ENCODE measurements at places on chromosomes 1 and 21.

GRCh38 chr1:178267646-178268094 lies 173.8 kb downstream of the RASAL2 start:
- no peaks in the 10 kb centered on the region for H3K36me3 ChIP-seq
- H3K27ac ChIP-seq = no peak overlapping the region
- no peak for DNase-seq
- H3K27me3 ChIP-seq = peaks cover 10% of the 10 kb centered on the region
- H3K4me1 ChIP-seq = no peaks in the 10 kb centered on the region

DNA sequence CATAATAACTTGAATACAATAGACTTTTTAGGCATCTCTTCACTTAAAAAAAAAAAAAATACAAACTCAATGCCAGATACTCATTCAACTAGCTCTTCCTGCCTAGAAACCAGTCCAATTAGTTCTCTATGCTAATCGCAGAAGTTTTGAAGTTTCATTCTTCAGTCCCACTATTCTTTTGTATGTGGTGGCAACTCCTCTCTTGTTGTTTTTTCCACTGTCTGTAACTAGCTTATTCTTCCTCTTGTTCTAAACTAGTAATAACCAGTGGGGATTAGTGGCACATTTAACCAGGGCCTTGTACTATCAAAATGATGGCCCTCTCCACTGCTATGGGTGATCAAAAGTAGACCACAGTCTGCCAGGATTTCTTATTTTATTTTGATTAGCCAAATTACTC lies 52.5 kb downstream of the SELENOF start:
- H3K36me3 ChIP-seq = peaks cover 30% of the 10 kb centered on the region

DNA sequence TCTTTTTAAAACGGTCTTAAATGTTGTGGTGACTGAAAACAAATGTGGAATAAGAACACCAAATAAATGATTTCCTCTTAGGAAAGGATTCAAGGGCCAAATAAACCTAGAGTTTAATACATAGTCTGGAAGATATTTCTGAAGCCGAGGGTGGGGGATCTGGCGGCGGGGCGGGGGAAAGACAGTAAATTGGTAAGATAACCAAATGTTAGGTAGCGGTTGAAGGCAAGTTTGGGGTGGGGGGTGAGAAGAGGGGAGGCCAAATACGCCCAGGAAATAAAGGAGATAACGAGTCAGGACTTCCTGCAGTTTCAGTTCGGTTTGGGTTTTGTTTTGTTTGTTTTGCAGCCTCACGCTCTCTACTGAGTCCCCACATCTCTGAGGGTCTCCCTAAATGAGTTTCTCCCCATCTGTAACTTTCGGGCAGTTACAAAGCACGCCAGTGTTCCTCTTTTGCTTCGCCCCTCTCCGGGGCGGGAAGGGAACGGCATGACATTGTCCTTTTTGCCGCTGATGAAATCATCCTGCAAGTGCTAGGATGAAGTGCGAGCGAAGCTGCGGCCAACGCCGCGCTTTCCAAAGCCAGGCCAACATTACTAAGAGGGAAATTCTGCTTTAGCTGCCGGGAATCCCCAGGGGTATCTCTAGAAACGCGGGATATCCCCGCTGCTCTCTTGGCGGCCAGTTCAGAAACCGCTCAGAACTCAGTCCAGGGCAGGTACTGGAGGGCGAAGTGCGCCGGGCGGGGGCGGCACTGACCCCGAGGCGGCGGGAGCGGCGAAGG lies 844 bp downstream of the NIBAN1 start:
- H3K4me1 ChIP-seq = peaks cover 59% of the 10 kb centered on the region
- peak; percentile 61 for DNase-seq
- peaks cover 2% of the 10 kb centered on the region for H3K27me3 ChIP-seq
- H3K4me3 ChIP-seq = peak overlapping the region; percentile 93
- peaks cover 3% of the 10 kb centered on the region for H3K36me3 ChIP-seq

- peaks cover 51% of the 10 kb centered on the region for H3K27me3 ChIP-seq
- H3K36me3 ChIP-seq = peaks cover 6% of the 10 kb centered on the region
- H3K4me3 ChIP-seq = peak overlapping the region; percentile 70
- no peak overlapping the region for H3K27ac ChIP-seq
- peaks cover 30% of the 10 kb centered on the region for H3K4me1 ChIP-seq
Observed at GRCh38 chr1:61081686-61082310, 563 bp upstream of the NFIA start.

- DNase-seq = no peak
- H3K36me3 ChIP-seq = no peaks in the 10 kb centered on the region
- peaks cover 22% of the 10 kb centered on the region for H3K27me3 ChIP-seq
- H3K4me3 ChIP-seq = no peak overlapping the region
Observed at GRCh38 chr21:45319461-45320211, 31.9 kb upstream of the POFUT2 start.

DNA sequence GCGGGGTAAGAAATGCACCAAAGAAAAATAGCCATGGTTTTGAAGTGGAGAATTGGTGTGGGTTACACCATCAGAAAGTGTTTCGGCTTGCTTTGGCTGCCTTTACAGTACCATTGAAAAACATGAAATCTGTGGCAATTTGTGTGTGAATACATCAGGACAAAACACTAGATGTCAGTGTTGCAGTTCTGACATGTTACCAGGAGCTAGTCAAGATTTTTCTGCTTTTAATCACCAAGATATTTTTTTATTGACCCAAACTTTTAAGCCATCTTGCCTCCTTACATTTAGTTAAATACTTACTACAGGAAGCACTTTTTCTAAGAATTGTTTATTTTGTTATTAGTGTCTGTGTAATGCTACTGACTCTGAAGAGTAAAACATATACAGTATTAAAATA lies 14.3 kb downstream of the RRP15 start:
- H3K4me1 ChIP-seq = peaks cover 5% of the 10 kb centered on the region
- no peak overlapping the region for H3K4me3 ChIP-seq
- DNase-seq = no peak
- no peak overlapping the region for H3K27ac ChIP-seq
- H3K27me3 ChIP-seq = no peaks in the 10 kb centered on the region

DNA sequence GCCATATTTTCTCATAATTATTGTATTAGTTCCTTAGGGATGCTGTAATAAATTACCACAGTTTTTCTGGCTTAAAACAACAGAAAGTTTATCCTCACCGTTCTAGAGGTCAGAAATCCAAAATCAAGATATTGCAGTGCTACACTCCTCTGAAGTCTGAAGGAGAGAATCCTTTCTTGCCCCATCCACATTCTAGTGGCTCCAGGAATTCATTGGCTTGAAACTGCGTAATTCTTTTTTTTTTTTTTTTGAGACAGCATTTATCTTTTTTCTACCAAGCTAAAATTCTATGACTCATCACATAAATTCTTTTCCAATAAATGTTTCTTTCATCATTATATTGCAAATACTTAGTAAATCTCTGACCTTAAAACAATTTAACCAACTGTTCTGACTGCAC lies 451.0 kb upstream of the RGS18 start:
- H3K27me3 ChIP-seq = no peaks in the 10 kb centered on the region
- DNase-seq = no peak
- no peak overlapping the region for H3K4me3 ChIP-seq
- H3K36me3 ChIP-seq = no peaks in the 10 kb centered on the region
- no peak overlapping the region for H3K27ac ChIP-seq
